Activated naive CD4-positive, alpha-beta T cell treated with anti-CD3 and anti-CD28 coated beads, Interleukin-2, amount 50 U/mL, for 16 hours (primary cell): ENCODE measurements at places on chromosomes 13 and 19.

GRCh38 chr19:19053508-19054314, 10.1 kb upstream of the SLC25A42 start:
- peak; percentile 57 for DNase-seq

DNA sequence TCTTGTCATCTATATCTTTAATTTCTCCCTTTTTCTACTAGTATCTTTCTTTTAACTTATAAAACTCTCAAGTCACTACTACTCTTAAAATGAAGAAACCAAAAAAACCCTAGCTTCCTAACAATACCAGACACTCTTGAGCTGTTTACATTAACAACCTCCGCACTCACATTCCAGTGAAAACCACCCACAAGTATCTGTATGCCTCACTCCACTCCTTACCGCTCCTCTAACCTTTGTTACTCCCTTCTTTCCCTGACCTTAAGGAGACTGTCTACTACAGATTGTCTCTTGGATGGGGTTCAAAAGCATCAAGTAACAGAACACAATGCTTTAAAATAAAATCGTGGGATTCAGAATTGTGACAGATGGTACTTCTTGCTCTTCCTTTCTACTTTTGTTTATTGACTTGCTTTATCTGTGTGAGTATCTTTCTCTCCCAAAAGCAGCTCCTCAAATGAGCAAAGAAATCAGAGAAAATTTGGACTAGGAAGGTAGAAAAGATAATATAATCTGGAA, 110.0 kb upstream of the FBXL3 start:
- DNase-seq, result no peak

DNA sequence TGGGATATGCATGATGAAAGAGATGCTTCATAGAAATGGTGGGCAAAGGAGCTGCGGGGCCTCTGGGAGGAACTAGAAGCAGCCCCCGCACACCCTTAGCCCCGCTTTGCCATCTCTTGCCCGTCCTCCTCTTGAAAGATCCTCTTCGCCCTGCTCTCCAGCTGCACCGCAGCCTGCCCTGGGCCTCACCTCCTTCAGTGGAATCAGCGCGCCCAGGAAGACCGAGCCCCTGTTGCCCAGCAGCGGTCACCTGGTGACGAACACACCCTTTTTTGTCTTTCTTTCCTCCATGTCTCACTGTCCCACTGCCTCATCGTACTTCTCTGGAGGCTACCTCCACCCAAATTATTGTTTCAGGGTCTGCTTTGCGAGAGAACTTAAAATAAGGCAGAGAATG, 807.6 kb downstream of the UQCRFS1 start:
- DNase-seq, result no peak

GRCh38 chr19:14375055-14375581, 6.1 kb upstream of the ADGRE5 start:
- peak; percentile 39 for DNase-seq

- no peak for DNase-seq
These were observed 13.2 kb downstream of the JAK3 start for GRCh38 chr19:17834350-17835181.

- no peak for DNase-seq
These were observed 16.9 kb downstream of the SUGP1 start for GRCh38 chr19:19303411-19303810.

- DNase-seq, result no peak
These were observed 879.0 kb downstream of the UQCRFS1 start for GRCh38 chr19:28333909-28334308.

DNA sequence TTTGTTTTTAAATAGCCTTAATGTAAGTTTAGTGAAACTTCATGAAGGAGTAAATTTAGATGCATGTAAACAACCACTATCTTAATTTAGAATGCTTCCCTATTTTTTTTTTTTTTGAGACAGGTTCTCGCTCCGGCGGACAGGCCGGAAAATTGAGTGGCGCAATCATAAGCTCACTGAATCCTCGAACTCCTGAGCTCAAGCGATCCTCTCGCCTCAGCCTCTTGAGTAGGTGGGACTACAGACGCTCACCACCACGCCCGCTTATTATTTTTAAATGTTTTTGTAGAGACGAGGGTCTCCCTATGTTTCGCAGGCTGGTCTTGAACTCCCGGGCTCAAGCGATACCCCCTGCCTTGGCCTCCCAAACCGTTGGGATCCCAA, 1.6 kb downstream of the TEX30 start:
- DNase-seq, result no peak

DNA sequence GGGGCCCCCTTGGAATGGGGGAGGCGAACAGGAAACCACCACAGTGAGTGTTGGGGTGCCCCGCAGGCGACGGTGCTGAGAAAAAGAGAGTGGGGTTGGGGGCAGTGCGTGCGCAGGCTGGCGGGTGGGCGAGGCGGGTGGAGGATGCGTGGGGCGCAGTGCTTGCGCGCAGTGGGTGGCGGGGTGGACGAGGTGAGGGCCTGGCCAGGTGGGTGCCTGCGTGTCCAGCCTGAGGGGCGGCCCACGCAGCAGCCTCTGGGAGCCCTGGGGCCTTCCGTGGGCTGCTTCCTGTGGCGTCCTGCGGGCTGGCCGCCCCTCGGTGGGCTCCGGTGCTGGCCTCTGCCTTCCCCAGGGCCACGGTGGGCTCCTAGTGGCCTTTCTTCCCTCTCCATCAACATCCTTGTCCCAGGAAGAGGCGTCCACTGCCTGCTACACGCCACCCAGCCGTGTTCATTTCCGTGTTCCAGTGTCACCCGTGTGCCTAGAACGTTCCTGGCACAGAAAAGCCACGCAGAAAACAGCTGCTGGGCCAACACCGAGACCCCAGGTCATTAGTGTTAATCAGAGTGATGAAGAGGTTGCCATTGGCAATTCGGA, 7.1 kb downstream of the ATP11A start:
- no peak for DNase-seq
